DMS 273 treated with DMSO at 0.1 percent for 48 hours (cell line): ENCODE measurements at places on chromosomes 2 and 18.

- DNase-seq, result no peak
Observed at GRCh38 chr18:56374007-56374655, 264.3 kb downstream of the TXNL1 start.

GRCh38 chr18:45774065-45774521 lies 50.1 kb downstream of the SLC14A1 start:
- DNase-seq, result no peak

GRCh38 chr2:105315314-105315713 lies 14.2 kb downstream of the TGFBRAP1 start:
- no peak for DNase-seq

GRCh38 chr2:219567791-219568361 lies 3.5 kb downstream of the OBSL1 start:
- DNase-seq, result no peak

DNA sequence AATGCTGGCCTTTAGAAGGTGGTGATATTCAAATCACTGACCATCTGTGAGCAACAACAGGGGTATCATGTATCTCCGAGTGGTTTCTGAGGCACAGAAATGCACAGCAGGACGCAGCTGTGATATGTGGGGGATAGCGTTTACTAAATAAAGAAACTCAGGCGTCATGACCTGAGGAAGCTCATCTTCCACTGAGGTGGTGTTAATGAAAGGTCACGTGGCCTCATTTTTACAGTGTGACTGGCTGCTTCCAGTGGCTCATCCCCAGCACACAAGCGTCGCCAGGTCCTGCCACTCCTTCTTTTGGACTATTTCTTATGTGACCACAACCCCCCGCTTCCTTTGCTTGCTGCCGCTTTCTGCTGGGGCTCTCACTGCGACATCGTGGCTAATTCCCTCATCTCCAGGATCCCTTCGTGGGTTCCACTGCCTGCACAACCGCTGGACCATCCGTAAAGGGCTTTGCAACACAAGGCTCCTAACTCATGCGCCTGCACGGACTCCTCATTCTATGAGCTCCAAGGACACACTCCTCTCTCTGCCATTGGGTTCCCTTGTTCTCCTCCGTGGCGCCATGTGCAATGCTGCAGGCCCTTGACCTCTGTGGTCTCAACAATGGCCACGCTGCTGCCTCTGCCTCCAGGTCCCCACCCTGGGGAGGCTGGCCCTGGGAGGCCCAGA lies 109.3 kb downstream of the MBP start:
- peak; percentile 13 for DNase-seq

- no peak for DNase-seq
Observed at GRCh38 chr2:60834270-60834717, 47.1 kb upstream of the REL start.
